ENCODE measurements at places on chromosomes 2 and 18.

DNA sequence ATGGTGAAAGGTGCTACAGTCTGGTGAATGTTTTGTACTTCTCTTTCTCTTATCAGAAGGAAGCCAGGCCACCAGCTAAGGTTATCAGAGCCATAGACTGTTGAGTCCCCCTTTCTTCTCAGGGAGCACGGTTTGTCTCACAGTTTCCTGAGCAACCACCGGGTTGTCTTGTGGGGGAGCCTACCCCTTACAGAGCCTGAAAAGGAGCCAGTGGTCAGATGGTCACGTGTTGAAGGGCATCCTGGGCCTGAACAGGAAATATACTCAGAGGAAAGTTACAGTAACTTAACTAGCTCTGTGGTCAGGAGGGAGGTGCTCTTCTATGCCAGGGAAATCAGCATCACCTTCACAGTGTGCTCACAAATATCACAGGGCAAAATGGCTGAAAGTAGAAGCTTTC, 11.6 kb downstream of the CD28 start:
- DNase-seq: no peak

- DNase-seq: no peak
These were observed 92.6 kb downstream of the SPATS2L start for GRCh38 chr2:200399046-200399445.

DNA sequence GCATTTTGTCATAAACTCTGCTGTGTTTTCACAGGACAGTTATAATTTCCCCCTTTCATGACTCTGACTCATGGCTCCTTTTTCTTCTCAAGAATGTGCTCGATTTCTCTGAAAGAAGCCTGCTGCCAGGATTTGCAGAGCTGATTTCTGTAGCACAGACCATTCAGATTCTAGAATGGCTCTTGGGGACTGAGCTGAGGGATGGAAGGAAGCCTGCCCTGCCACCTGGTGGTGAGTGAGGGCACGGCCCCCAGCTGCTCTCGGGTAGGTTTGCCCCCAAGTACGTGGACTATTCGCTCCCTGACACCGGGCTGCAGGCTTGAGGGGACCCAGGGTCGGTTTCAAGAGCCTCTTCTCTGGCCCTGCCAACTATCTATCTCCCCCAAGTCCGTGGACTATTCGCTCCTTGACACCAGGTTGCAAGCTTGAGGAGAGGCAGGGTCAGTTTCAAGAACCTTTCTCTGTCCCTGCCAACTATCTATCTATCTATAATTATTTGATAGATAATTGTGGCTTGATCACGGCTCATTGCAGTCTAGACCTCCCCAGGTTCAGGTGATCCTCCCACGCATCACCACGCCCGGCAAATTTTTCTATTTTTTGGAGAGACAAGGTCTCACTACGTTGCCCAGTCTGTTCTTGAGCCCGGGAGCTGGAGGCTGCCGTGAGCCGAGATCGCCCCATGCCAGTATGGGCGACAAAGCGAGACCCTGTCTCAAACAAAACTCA, 1.4 kb upstream of the SMYD5 start:
- peak; percentile 68 for DNase-seq

DNA sequence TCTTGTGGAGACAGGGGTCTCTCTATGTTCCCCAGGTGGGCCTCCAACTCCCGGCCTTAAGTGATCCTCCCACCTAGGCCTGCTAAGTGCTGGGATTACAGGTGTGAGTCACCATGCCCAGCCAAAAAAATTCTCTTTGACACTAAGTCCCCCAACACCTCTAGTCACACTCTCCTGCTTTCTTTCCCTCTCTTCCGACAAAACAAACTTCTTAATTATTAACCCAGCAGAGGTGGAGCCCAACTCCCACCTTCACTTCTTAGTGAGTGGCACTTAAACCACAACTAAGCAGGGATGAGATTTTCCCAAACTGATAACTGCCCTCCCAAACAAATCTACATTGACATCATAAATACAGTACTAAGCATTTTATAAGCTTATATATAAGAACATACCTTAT, 60.5 kb upstream of the PMAIP1 start:
- no peak for DNase-seq

GRCh38 chr2:82527124-82527523, 1932.0 kb downstream of the SUCLG1 start:
- DNase-seq: no peak

GRCh38 chr2:215841175-215841816, 172.1 kb downstream of the MREG start:
- DNase-seq: no peak

DNA sequence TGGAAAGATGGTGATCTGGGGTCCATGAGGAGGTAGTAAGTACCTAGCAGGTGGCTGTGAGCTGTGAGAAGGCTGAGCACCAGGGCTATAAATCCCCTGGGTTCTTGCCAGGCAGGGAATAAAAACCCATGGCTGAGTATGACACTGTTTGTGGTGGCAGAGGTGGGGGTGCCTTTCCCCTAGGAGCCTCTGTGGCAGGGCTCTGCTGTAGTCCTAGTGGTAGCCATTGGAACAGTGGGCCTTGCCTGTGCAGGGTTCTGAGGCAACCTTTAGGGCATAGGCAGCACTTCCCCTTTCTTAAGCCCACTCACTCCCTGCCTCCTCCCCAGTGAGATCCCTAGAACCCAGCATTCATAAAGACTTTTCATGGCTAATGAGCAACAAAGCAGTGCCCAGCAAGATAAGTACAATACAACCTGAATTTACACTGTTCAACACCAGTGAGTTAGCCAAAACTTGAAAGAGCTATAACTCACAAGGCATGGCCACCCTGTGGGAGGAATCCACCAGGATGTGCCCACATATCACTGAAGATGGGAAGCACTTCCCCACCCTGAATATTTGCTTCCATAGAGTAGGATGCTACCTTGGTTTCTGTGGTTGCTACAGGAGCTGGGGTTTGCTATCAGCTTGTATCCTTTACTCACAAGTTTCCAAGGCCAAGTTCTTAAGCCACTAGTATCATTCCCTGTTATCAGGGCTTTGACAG, 100.9 kb upstream of the NEUROD1 start:
- no peak for DNase-seq

GRCh38 chr2:213119061-213119809, 32.2 kb downstream of the IKZF2 start:
- DNase-seq: peak; percentile 8

DNA sequence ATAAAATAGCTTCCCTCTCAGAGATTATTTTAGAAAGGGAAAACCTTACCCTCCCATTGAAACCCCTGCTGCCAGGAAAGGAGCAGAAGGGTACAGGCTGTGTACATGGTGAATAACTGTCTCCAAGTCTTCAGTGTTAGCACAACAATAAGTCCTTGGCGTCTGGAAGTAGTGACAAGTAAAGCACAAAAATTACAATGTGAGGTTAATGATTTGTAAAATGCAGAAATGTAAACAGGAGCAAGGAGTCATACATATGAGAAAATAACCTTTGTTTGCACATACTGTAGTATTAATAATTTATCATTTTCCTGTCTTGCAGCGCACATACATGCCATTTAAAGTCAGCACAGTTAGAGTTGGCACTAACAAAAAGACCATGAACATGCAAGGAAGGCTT, 40.5 kb downstream of the ABHD3 start:
- no peak for DNase-seq

- DNase-seq: no peak
These were observed 44.0 kb downstream of the FAM168B start for GRCh38 chr2:131049150-131049718.

DNA sequence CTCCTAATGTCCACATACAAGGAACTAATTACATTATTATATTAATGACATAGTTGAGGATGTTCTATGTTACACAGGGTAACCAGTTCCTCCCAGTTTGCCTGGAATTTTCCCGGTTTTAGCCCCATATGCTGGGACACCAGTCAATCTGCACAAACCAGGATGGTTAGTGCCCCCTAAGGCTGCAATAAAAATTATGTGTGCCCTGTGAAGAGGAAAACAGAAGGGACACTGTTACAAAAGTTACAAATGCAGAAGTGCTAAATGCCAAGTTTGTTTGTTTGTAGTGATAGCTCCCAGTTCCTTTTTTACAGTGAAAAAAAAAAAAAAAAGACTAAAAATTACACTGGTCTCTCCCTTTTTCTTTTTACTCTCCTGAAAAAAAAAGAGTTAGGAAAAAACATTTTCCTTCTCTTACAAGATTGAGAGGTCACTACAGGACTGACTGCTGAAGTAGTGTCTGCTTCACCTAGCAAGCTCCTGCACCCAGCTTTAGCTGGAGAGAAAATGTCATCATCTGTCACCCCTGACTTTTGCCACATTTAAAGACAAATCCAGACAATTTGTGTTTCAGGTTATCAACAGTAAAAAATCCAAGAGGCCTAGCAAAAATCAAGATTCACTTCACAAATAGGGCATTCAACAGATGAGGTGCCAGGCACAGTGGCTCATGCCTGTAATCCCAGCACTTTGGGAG, 3.2 kb downstream of the ANKRD44 start:
- DNase-seq: no peak

- no peak for DNase-seq
These were observed 3.4 kb downstream of the RAB31 start for GRCh38 chr18:9711361-9712129.

DNA sequence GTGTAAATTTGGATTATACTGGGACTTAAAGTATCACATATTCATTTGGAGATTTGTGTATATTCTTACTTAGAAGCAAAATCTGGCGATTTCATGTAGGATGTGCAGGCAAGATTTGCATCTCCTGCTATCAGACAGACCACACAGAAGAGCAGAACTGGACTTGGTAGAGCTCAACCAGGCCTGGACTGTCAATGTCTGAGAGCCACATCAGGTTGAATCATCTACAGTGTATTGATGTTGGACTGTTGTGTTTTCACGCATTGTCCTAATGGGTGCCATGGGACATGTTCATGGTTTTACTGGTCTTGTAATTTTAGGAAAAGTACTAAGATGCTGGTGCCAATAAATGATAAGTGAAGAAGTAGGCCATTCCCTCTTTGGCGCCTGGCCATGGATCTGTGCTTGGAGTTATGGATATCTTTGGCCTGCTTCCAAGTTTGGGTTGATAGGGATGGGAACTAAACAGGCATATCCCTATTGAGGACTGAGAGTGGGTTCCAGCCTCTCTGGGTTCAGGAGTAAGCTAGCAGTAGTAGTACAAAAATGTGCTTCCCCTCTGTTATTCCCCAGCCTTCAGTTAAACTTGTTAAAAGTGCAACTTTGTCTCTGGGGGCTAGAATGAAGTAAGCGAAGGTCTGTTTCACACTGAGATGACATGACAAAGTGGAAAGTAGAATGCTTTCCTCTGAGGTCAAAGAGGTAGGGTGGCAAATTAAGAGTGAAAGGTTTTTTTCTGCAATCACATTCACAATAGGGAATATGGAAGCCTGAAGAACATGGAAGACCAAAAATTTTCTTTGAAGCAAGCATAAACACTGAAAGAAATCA, 49.2 kb upstream of the NEMP2 start:
- no peak for DNase-seq

GRCh38 chr2:186558512-186559276, 31.2 kb upstream of the ITGAV start:
- DNase-seq: no peak

GRCh38 chr2:44706681-44707553, 234.6 kb upstream of the SIX3 start:
- DNase-seq: no peak

DNA sequence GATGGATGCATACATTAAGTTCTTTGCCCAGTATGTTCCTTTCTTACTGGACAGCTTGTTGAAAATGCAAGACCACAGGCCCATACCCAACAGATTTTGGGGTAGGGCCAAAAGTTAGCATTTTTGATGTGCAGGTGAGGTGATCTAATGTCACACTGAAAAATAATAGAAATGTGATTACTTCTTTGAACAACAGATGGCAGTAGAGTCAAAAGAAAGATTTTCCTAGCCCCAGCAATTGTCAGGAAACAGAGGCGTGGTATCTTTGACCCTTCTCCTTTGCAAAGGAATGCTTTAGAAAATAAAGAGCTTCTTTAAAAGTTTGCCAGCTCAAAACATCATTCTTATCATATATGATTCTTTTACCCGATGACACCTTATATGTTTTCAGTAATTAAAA, 343.6 kb upstream of the SYT4 start:
- DNase-seq: no peak
